Spleen (tissue), 13 donors: ENCODE measurements at places on chromosomes 1 and 21. TPM values are rescaled to one million over a fixed set of nuclear protein-coding genes. Genes with fewer than 3 reads are reported as not detected.

- H3K36me3 ChIP-seq, result no peaks in the 10 kb centered on the region
- no peaks in the 10 kb centered on the region for H3K4me1 ChIP-seq
- DNase-seq, result no peak
- no peak overlapping the region for H3K27ac ChIP-seq
Measured at GRCh38 chr1:162939035-162939434, 78.1 kb upstream of the CCDC190 start.

Gene IL20
- total RNA-seq, result not detected

Gene NAV1
- total RNA-seq, result 15.7 TPM

Gene SNRNP40
- 44.8 TPM for total RNA-seq

DNA sequence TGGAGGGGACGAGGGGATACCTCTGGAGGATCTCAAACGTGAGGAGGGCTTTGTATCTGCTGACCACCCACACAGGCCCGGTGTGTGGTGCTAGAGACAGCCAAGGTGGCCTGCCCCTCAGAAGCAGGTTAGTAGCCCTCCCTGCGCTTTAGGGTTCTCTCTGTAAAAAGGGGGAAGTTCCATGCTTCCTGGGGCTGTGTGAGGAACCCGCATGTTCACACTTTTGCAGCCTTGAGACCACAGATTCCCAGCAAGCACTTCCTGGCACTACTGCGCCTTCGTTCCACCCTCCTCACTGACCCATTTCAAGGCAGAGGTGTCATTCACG is 7.9 kb upstream of the GUCA2B start:
- H3K27ac ChIP-seq, result no peak overlapping the region
- H3K4me1 ChIP-seq, result peaks cover 24% of the 10 kb centered on the region
- H3K36me3 ChIP-seq, result no peaks in the 10 kb centered on the region
- no peaks in the 10 kb centered on the region for H3K27me3 ChIP-seq

Gene LAMB3
- 0.97 TPM for total RNA-seq

- no peaks in the 10 kb centered on the region for H3K36me3 ChIP-seq
- H3K4me1 ChIP-seq, result no peaks in the 10 kb centered on the region
- no peak overlapping the region for H3K4me3 ChIP-seq
- DNase-seq, result no peak
- no peak overlapping the region for H3K27ac ChIP-seq
Measured at GRCh38 chr1:24596401-24596880, 40.6 kb downstream of the NCMAP start.

Gene SLC1A7
- total RNA-seq, result not detected

Gene C1orf87
- not detected for total RNA-seq

Gene GSTM3
- total RNA-seq, result 8.9 TPM

Gene FAM177B
- 2.2 TPM for total RNA-seq

GRCh38 chr1:23451441-23451840 is 26.9 kb upstream of the TCEA3 start:
- no peak overlapping the region for H3K27ac ChIP-seq
- no peaks in the 10 kb centered on the region for H3K27me3 ChIP-seq
- H3K4me3 ChIP-seq, result no peak overlapping the region
- H3K4me1 ChIP-seq, result no peaks in the 10 kb centered on the region

Gene OR14K1
- total RNA-seq, result not detected

Gene FGR
- 234 TPM for total RNA-seq

Gene AMPD1
- 0.28 TPM for total RNA-seq

Gene NLRP3
- 9.1 TPM for total RNA-seq

Gene TTC24
- 3.7 TPM for total RNA-seq

DNA sequence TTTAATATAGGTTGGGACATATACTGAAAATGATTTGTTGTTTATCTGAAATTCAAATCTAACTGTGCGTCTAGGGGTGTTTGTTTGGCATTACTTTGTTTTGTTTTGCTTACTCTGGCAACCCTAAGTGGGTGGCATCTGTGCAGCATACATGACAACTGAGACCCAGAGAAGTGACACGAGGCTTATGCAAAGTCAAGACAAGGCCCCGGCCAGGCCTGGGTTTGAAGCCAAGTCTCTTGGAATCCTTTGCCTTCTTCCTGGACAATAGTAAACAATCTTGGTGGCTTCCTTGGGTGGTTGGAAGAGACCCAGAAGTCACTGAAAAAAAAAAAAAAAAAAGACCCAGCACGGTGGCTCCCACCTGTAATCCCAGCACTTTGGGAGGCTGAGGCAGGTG is 197.6 kb upstream of the TMEM51 start:
- DNase-seq, result no peak
- H3K27me3 ChIP-seq, result no peaks in the 10 kb centered on the region
- no peak overlapping the region for H3K4me3 ChIP-seq
- H3K27ac ChIP-seq, result no peak overlapping the region
- peaks cover 8% of the 10 kb centered on the region for H3K4me1 ChIP-seq

DNA sequence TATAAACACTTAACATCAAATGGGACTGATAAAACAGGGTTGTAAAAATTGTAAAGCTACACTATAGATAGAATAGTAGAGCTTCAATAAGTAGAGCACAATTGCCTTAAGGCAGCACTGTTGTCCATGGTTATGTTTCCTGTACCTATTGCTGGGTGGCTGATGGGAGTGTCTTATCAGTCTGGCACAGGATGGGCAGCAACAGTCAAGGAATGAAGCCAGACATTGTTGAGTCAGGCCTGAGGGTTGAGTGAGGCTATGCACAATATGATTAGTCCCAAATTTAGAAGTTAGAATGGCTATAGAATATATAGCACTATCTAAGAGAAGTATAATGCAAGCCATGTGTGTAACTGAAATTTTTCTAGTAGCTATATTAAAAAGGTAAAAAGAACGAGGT is 25.0 kb upstream of the CD1D start:
- no peak for DNase-seq
- no peaks in the 10 kb centered on the region for H3K36me3 ChIP-seq
- H3K4me3 ChIP-seq, result no peak overlapping the region
- H3K27ac ChIP-seq, result no peak overlapping the region

GRCh38 chr1:29811727-29812407 is 575.5 kb downstream of the PTPRU start:
- H3K4me3 ChIP-seq, result no peak overlapping the region
- H3K27me3 ChIP-seq, result peaks cover 20% of the 10 kb centered on the region
- H3K4me1 ChIP-seq, result no peaks in the 10 kb centered on the region
- H3K36me3 ChIP-seq, result no peaks in the 10 kb centered on the region
- H3K27ac ChIP-seq, result no peak overlapping the region

Gene SIKE1
- total RNA-seq, result 39.8 TPM

GRCh38 chr1:115142616-115143015 is 53.3 kb upstream of the TSPAN2 start:
- H3K27ac ChIP-seq, result no peak overlapping the region
- H3K27me3 ChIP-seq, result peaks cover 3% of the 10 kb centered on the region
- H3K4me3 ChIP-seq, result no peak overlapping the region
- H3K4me1 ChIP-seq, result no peaks in the 10 kb centered on the region
- H3K36me3 ChIP-seq, result no peaks in the 10 kb centered on the region
- DNase-seq, result no peak

DNA sequence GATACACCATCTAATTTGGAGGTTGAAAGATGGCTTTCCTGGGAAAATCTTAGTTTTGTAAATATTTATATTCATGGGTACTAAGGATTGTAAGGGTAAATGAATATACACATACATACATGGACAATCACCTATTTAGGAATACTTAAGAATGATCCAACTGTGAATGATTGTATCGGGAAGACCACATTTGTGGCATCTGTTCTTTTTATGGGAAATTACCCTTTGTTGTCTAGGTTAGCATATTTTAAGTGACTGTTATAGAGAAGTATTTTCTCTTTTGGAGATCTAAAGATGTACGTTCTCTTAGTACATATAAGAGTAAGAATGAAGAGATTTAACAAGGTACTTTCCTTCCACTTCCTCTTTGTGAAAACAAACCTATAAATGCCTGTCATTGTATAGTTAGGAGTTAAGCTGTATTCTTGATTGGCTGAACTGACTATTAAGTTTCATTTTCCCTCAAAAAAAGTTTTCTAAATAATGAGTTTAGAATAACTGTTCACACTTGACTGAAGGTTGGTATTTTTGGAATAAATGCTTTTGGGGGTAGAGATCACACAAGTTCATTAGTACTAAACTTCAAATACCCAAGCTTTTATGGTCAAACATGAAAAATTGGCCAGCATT is 26.7 kb downstream of the SNX7 start:
- no peak for DNase-seq
- H3K4me1 ChIP-seq, result no peaks in the 10 kb centered on the region
- H3K4me3 ChIP-seq, result no peak overlapping the region
- no peak overlapping the region for H3K27ac ChIP-seq

Gene DUSP23
- 27.7 TPM for total RNA-seq

GRCh38 chr1:154117642-154118041 is 37.2 kb downstream of the NUP210L start:
- H3K27me3 ChIP-seq, result no peaks in the 10 kb centered on the region
- H3K27ac ChIP-seq, result no peak overlapping the region
- H3K4me1 ChIP-seq, result no peaks in the 10 kb centered on the region
- no peak overlapping the region for H3K4me3 ChIP-seq

GRCh38 chr1:214824763-214825162 is 221.8 kb downstream of the CENPF start:
- H3K4me3 ChIP-seq, result no peak overlapping the region
- H3K27me3 ChIP-seq, result no peaks in the 10 kb centered on the region
- H3K36me3 ChIP-seq, result no peaks in the 10 kb centered on the region
- no peaks in the 10 kb centered on the region for H3K4me1 ChIP-seq
- no peak for DNase-seq

DNA sequence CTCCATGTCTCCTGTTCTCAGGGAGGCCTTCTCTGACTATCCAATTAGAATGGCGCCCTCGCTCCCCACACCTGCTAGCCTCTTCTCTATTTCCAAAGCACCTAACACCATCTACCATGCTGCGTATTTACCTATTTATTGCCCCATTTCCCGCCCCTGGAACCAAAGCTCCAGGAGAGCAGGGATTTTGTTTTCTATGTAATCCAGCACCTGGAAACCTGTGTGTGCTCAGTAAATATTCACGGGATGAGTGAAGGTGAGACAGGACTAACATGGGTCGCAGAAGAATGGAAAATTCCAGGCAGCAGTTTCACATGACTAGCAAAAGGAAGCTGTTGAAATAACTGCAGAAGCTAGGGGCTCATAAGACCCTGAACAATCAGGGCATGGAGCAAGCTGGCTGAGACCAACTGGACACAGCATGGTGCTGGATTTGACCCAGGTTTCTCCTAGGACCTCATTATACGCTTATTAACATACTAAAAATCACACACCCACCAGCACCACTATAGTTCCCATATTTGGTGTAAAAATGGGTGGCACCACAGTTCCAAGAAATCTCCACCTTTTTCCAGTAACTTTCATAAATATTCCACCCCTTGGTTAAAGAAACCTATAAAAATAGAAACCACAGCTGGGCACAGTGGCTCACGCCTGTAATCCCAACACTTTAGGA is 15.1 kb upstream of the TENT5B start:
- peaks cover 10% of the 10 kb centered on the region for H3K27me3 ChIP-seq
- no peaks in the 10 kb centered on the region for H3K36me3 ChIP-seq
- H3K4me3 ChIP-seq, result no peak overlapping the region
- H3K4me1 ChIP-seq, result peaks cover 29% of the 10 kb centered on the region
- no peak for DNase-seq
